ENCODE measurements at places on chromosomes 5 and 9. TPM values are rescaled to one million over a fixed set of nuclear protein-coding genes. Genes with fewer than 3 reads are reported as not detected.

The GFRA3 gene
- 0.27 TPM for total RNA-seq

DNA sequence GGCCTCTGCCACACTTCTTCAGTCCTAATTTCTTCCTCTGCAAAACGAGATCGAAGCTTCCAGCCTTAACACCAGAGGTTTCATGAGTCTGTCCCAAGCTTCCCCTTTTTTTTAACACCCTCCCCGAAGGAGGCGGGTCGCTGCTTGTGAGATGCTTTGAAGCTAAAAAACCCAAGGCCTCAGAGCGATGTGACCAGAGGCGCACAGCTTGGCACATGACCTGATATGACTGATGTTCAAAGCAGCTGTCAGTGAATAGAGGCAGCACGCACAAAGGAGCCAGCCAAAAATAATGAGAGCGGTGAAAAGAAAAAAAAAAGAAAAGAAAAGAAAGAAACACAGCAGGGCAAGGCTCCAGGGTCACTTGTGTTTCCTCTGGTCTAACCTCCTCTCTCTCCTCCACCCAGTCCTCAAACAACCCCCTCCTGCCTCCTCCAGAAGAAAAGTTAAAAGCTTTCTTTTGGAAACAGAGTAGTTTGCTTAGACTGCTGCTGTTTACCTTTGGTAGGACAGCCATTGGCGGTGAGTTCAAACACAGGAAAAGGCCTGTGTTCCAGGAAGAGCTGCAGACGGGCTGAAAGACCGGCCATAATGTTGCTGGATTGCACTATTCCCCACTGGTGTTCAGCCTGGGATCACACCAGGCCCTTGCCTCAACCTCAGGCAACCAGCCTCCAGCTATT, 10.9 kb upstream of the ZNF366 start:
- peak; percentile 48 for DNase-seq

DNA sequence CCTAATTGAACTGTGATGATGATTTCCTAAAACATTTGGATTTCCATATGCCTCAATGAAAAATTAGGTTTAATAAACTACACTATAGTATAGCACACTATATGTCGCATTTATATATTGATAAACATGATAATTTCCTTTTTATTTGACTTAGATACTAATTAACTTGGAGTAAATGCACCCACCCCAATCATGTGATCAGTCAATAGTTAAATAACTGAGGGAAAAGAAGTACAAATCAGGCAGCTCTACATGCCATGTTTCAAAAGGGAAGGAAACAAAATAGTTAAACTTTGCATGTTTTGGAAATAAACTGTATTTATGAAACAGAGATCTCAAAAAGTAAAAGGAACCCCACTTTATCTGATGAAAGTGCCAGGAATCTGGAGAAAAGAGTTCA, 18.0 kb upstream of the GNE start:
- no peak for DNase-seq

The EXOC3 gene
- 34.5 TPM for total RNA-seq

- DNase-seq = no peak
These were observed 219.2 kb upstream of the KLF4 start for GRCh38 chr9:107708791-107709190.

DNA sequence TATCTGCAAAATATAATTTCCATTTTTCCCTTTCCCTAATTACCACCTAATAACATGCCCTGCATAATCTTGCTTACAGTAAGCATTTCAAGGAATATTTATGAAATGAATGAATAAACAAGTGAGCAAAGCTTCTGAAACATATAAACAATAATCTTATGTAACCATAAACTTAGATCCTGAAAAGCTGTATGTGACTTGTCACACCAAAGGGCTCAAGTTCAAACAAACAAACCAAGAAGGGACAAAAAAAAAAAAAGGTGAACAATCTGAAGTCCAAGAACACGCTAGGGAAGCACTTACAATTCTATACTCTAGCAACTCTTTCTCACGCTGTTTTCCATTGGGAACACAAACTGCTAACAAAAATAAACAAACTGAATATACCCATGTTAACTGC, 36.3 kb downstream of the PLPP1 start:
- no peak for DNase-seq

The SEMA6A gene
- total RNA-seq = 11.4 TPM

- DNase-seq = no peak
These were observed 138.4 kb downstream of the EGFLAM start for GRCh38 chr5:38396766-38397165.

The ARL14EPL gene
- not detected for total RNA-seq

The SPINK7 gene
- not detected for total RNA-seq

The SMC5 gene
- total RNA-seq = 22.6 TPM

GRCh38 chr9:125541840-125542243, 165.2 kb downstream of the MAPKAP1 start:
- no peak for DNase-seq

- DNase-seq = no peak
These were observed 26.5 kb downstream of the TRMO start for GRCh38 chr9:97895695-97896332.

The ANKRD20A1 gene
- total RNA-seq = not detected

The INSL4 gene
- not detected for total RNA-seq

The RPL12 gene
- 1,256 TPM for total RNA-seq

GRCh38 chr9:34664281-34665066, 2.0 kb upstream of the CCL27 start:
- peak; percentile 57 for DNase-seq

The C9orf152 gene
- total RNA-seq = not detected

The C5orf52 gene
- total RNA-seq = not detected

DNA sequence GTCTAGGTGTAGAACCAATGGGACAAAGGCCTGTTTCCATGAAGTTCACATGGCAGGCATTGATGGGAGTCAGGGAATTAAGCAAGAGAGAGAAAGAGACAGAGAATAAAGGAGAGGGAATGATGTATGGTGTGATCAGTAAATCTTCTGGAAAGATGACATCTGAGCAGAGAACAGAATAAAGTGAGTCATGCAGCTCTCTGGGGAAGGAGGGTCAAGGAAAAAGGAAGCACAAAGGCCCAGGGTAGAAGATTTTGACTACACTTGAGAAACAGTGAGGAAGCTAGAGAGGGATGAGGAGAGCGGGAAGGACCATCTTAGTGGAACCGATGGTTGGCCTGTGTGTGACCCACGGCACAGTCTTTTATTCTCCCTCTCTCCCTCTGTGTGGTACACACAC, 425.9 kb downstream of the SPOCK1 start:
- no peak for DNase-seq

DNA sequence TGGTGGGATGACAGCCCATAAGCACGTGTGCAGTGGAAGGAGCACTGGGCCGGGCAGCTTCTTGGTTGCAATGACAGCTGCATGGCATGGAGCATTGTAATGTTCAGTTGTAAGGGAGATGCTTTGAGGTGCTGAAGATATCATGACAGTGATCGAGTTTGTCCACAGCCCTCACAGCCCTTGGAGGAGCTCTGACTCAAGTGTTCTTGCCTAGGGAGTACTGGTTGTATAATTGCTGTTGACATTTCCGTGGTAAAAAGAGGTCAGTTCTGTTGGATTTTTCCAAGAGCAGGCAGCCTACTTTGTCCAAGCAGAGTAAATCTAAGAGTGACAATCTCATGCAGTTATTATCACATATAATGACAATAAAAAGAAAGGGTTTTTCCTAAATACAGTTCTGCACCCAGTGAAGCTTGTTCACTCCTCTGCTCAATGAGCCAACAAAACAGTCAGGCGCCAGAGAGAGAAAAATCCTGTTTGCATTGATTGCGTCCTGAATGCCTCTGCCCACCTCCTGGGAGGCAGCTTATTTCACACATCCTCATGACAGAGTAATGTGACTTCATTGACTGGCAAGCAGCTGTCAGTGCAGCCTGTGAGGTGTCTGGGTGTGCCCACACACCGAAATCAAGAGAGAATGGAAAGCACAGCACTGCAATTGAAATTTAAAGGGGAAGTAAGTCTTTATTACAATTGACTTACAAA, 248.0 kb downstream of the NTRK2 start:
- no peak for DNase-seq

- DNase-seq = no peak
These were observed 60.0 kb downstream of the IL6ST start for GRCh38 chr5:55934720-55935119.

- DNase-seq = no peak
These were observed 131.5 kb downstream of the ATPSCKMT start for GRCh38 chr5:10118150-10118549.

DNA sequence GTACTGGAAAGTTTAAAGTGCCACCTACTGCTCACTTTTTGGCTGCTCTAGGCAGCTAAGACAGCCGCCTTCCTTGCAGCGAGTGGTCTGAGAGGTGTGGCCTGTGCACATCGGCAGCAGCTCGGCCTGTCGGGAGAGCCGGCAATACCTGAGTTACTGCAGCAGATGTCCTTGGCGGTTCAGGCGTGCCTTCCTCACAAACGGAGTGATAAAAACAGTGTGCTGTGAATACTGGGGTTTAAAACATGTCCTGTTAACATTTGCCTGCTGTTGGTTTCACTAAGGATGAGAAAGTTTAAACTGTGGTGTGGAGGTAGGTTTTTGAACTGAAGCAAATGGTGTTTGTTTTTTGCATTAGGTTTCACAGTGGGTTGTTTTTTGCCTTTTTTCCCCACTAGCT, 12.9 kb downstream of the TRAF2 start:
- no peak for DNase-seq

GRCh38 chr9:78144008-78144381, 91.9 kb upstream of the CEP78 start:
- DNase-seq = no peak

DNA sequence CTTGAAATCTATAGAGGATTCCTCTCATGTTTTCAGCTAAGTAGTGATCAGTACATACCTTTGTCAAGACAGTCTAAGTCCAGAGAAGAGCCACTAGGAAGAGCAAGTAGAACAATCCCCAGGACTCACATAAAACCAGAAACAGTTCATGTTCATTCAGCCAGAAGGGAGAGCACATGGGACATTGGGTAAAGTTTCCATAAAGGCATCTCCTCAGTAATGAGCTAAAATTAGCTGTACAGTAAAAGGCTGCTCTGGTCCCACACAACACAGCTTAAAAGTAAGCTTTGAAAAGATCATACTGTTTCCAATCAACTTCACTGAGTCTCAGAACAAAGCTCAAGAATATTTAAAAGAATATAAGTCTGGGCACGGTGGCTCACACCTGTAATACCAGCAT, 32.4 kb downstream of the HOMER1 start:
- no peak for DNase-seq

DNA sequence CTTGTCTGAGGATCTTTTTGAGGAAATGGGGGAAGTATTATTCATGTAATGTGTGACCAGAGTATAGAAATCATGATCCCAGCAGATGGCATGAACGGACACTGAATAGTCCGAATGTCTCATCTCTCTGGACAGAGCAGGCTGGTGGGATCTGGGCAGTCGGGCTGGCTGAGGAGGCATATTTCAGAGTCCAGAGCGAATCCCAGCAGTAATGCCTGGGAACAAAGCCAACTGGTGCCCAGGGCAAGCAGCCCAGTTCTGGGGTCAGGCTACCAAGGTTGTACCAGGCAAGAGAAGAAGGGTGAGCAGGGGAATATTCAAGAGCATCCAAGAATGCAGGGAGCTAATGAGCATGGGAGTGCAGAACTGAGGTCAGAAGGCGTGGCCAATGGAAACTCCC, 306.4 kb downstream of the ZSWIM6 start:
- no peak for DNase-seq

- no peak for DNase-seq
These were observed 18.6 kb downstream of the IRF1 start for GRCh38 chr5:132471944-132472343.

DNA sequence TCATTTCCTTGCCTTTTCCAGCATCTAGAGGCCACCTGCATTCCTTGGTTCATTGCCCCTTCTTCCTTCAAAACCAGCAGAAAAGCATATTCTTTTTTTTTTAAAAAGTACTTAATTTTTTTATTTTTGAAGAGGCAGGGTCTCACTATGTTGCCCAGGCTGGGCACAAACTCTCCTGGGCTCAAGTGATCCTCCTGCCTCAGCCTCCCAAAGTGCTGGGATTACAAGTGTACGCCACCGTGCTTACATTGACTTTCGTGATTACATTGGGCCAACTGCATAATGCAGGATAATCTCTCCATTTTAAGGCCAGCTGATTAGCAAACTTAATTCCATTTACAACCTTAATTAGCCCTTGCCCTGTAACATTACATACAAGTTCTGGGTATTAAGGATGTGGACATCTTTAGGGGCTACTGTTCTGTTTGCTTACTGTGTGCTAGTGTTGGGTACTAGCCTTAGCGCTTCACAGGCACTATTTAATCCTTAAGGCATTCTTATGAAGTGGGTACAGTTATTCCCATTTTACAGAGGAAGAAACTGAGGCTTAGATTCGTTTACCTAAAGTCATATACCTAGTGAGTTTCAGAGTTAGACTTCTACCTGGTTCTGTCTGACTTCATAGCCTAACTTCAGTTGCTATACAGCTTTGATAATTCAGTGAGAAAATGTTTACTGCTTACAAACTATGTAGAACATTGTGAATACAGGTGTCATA, 33.7 kb downstream of the SLC25A51 start:
- DNase-seq = no peak

DNA sequence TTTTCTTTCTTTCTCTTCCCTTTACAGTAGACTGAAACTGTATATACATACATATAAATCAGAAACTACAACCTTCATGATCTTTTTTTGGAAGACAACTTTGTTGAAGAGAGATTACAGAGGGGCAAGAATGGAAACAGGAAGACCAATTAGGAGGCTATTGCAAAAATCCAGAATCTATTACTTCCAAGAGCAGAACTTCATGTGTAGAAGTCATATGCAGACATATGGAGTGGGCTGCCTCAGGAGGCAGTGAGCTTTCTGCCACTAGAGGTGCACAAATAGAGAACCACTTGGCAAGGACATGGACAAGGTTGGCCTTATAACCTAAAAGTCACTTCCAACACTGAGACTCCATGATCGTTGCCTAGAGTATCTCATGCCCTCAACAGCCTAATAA, 157.8 kb upstream of the NR4A3 start:
- DNase-seq = no peak

The RAI14 gene
- total RNA-seq = 70.7 TPM

DNA sequence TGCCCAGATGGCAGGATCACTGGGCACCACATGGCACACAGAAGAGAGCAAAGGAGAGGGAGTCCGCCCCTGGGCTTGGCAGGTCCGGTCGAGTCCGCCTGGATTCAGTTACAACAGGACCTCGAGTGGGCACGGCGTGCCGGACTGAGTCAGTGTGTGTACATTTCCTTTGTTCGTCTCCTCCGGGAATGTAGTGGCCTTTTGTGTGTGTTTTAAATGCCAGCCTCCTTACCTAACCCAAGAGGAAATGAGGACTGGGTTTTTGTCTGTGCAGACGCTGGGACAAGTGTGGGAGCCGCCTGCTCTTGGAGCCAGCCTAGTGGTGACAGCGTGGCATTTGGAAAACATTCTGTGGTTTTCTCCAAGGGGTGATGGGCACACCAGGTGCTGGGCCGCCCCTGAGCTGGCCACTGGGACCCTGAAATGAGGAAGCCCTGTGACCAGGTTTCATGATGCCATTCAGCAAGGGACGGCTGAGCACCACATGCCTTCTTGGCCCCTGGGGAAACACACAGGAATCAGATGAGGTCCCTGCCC, 9.6 kb downstream of the NEK6 start:
- DNase-seq = peak; percentile 67

DNA sequence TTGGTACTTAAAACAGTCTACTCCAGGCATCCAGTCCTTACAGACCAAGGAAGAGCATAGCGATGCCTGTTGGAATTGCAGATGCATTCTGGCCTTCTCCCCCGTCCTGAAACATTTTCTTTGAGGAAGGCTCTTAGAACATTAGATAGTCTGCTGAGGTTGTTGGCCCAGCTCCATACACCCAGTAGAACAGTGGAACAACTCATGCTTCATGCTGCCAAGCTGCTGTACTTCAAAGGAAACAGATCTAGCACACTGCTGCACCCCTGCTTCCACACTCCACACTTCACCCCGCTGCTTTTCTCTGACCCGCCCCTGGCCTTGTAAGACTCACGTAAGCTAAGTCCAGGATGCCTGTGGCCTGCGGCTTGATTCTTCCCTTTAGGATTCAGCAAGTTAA, 33.4 kb upstream of the NCS1 start:
- DNase-seq = peak; percentile 36
